DMS 273 treated with DMSO at 0.1 percent for 48 hours (cell line): ENCODE measurements at places on chromosomes 5 and 9.

GRCh38 chr9:69671311-69671878 lies 776 bp downstream of the APBA1 start:
- DNase-seq = no peak

DNA sequence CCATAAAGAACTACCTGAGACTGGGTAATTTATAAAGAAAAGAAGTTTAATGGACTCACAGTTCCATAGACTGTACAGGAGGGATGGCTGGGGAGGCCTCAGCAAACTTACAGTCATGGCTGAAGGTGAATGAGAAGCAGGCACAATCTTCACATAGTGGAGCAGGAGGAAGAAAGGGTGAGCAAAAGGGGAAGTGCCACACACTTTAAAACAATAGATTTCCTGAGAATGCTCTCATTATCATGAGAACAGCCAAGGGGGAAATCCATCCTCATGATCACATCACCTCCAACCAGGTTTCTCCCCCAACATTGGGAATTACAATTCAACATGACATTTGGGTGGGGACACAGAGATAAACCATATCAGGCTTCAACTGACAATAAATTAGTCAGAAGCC lies 664.9 kb downstream of the TAF11L14 start:
- no peak for DNase-seq

GRCh38 chr9:7342229-7342628 lies 457.3 kb downstream of the DMAC1 start:
- DNase-seq = no peak

- DNase-seq = no peak
Measured at GRCh38 chr5:112878760-112879159, 17.7 kb downstream of the SRP19 start.
